RKO (cell line): ENCODE measurements at places on chromosomes 13 and 19.

DNA sequence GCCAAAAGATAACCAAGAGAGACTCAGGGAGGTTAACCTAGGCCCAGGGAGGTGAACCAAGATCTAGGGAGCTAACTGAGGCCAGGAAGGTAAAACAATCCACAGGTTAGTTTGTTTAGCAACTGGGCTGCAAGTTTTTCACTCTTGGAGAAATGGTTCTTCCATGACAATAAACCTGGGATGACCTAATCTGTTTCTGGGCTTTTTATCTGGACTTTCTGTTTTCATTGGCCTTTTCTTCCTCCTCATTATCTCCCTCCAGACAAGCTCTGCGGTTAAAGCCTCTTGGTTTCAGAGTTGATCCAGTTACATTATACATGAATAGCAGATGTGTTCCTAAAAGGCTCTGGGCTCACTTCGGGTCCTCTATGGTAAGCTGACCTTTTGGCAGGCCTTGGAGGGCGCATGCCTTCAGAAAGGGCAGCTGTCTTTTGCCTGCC, 44.2 kb downstream of the PCDH8 start:
- DNase-seq, result no peak

- DNase-seq, result no peak
These were observed 3.7 kb downstream of the SLC25A42 start for GRCh38 chr19:19067276-19068072.

DNA sequence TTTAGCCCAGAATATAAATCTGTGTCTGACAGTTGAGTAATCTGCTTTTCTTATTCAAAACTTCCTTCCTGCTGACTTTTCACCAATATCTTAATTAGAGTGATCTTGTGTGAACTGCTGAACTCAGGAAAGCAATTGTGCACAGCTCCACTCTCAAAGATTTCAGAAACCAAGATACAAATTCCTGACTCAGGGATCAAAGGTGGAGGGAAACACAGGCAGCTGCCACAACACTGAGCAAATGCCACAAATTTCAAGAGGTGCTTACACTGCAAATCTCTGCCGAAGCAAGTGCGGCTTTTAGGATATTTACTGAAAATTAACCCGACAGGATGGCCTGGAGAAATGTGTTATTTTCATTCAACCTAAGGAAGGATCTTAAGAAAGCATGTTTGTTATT, 111.4 kb downstream of the STOML3 start:
- no peak for DNase-seq

- no peak for DNase-seq
These were observed 557.1 kb downstream of the DACH1 start for GRCh38 chr13:71309905-71310304.
